Progenitor cell of endocrine pancreas (in vitro differentiated cells): ENCODE measurements at places on chromosomes 2 and 18. TPM values are rescaled to one million over a fixed set of nuclear protein-coding genes. Genes with fewer than 3 reads are reported as not detected.

Gene FN1
- total RNA-seq, result 2,640 and 2,744 TPM in 2 replicates

- DNase-seq, result no peak
Observed at GRCh38 chr2:8278709-8279354, 403.0 kb upstream of the ID2 start.

GRCh38 chr2:96702098-96702785 lies 37.6 kb downstream of the LMAN2L start:
- no peak for DNase-seq

GRCh38 chr18:45958027-45958426 lies 9.1 kb downstream of the EPG5 start:
- DNase-seq, result no peak

DNA sequence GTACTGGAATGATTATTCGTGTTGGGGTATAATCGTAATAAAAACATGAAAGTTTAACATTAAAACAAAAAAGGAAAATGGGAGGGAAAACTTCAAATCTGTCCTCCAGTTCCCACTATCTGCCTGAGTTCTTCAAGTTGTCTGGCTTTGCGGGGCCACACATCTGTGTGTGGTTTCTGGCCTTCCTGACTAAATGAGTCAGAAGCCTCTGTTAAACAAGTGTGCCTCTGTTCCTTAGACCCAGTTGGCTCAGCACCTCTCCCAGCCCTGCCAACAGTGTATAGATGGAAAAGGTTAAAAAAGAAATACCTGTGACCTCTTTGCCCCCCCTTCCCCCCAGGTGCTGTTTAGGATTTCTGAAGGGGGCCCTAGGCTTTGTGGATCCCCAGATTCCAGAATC lies 30.2 kb downstream of the XDH start:
- no peak for DNase-seq
